Stimulated activated CD8-positive, alpha-beta memory T cell treated with anti-CD3 and anti-CD28 coated beads, Interleukin-7, amount 100 ng/mL, for 1 hour (primary cell): ENCODE measurements at places on chromosomes 3 and 15.

- DNase-seq: no peak
Observed at GRCh38 chr3:29077356-29077755, 203.5 kb upstream of the RBMS3 start.

GRCh38 chr3:190862209-190863118, at the start of gene GMNC:
Gene GMNC (minus strand): TSS chr3:190862694. CDS start chr3:190862615, 79 bp downstream.
- DNase-seq: no peak

- DNase-seq: no peak
Observed at GRCh38 chr3:175989161-175989560, 1130.0 kb downstream of the NAALADL2 start.

DNA sequence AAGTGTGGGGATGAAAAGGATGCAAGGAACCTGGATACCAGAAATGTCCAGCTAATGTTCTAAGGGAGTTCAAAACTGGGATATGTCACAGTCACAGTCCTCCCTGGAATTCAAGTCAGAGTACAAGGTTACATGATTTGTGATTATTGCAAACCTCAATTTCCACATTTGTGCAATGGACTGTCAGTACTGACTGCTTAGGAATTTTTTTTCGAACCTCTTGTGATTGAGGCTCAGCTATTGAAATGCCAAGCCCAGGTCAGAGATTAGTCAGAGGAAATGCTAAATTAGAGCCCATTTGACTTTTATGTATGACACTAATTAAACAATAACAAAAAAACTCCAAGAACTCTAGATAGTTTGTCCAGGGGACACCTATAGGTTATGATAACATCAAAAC, 210.2 kb downstream of the THSD4 start:
- DNase-seq: no peak

DNA sequence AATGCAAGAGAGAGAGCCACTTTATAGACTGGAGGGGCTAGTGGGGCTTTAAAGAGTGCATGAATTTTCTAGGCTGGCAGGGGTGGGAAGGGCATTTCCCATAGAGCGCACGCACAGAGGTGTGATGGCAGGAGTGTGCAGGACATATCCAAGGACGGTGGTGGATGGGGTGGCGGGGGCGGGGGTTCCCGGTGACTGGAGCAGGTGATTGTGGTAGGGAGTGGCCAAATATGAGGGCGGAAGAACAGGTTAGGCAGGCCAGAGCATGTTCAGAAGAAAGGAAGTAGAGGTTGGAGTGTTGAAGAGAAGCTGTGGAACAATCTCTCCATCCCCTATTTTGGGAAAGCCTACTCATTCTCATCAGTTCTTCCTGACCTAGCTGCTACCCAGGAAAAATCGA, 18.1 kb downstream of the FAM81A start:
- no peak for DNase-seq

- DNase-seq: no peak
Observed at GRCh38 chr3:13951184-13951583, 71.3 kb upstream of the WNT7A start.

DNA sequence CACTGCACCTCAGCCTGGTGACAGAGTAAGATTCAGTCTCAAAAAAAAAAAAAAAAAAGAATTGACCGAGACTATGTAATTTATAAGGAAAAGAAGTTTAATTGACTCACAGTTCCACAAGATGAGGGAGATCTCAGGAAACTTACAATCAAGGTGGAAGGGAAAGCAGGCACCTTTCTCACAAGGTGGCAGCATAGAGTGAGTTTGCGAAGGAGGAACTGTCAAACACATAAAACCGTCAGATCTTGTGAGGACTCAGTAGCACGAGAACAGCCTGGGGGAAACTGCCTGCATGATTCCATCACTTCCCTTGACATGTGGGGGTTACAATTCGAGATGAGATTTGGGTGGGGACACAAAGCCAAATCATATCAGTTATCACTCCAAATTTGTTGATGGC, 380.9 kb downstream of the EDEM1 start:
- DNase-seq: no peak

- no peak for DNase-seq
Observed at GRCh38 chr15:45704329-45705249, 69.8 kb downstream of the SQOR start.

DNA sequence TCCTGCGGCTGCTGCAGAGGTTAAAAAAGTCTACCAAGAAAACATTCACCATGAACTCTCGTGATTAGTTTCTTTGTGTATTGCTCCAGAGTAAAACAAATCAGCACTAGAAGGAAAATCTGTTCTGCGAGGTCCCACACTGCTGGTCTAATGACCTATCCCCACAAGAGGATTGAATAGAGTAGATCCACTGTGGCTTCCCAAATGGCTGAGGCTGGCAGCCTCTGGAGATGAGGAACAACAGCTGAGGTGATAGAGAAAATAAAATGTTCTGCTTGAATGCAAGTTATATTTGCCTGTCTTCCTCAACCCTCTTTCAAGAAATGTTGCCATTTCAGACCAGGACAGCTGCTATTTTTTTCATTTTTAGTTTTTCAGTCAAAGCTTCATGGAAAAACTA, 883.3 kb downstream of the CADM2 start:
- no peak for DNase-seq

DNA sequence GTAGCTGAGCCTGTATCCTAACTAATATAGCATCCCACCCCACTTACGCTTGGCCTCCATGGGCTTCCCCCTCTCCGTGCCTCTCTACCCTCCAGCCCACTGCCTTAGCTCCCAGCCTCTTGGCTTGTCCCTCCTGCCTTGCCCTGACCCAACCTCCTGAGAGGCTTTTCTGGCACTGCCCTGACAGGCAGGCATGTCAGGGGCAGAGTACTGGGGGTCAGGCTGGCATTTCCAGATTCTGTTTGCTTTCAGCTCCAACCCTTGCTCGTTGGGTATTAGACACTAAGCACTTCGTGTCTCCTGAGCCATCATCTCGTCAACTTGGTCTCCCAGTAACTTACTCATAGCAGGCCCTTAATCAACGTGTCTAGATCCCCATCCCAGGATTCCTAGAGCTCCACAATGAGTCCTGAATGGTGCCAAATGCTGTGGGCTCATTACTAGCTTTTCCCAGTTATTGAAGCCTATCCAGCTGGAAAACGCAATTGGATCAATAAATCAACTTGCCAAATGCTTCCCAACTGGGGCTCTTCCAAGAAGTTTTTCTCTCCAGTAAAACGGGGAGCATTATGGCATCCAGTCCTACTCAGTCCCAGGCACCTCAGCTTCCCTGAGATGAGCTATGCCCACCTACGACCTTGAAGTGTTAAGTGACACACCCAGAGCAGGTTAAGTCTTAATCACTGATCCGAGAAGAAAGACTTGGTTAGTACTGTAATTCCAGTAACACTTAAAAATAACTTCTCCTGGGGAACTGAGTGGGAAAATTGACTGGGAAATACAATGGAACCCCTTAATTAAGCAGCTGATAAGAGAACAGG, 78.5 kb upstream of the DLG1 start:
- DNase-seq: no peak

GRCh38 chr15:74504836-74505235, 36.2 kb upstream of the ARID3B start:
- DNase-seq: no peak

DNA sequence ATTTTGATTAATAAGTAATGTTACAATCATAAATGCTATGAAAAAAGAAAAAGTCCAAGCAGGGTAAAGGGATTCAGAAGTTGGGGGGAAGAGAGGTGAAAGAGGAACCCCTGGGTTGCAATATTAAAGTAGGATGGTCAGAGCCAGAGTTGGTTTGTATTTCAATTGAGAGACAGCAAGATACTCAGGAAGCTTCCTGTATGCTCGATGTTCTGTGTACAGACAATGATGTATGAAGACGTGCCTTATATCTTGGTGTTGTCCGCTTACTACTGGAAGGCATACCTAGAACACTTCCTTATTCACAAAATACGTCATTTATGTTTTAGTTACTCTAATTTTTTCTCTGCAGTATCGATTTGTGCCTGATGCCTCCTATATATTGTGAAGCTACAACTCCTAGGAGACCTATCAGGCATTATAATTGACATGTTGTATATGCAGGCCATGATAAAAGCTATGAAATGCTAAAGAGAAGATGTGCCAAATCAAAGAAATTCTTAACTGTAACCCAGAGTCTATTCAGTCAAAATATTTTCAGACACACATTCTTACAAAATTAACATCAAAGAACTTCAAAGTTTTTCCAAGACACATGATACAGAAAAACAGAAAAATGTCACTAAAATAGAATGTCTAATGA, 87.5 kb downstream of the TBL1XR1 start:
- no peak for DNase-seq

DNA sequence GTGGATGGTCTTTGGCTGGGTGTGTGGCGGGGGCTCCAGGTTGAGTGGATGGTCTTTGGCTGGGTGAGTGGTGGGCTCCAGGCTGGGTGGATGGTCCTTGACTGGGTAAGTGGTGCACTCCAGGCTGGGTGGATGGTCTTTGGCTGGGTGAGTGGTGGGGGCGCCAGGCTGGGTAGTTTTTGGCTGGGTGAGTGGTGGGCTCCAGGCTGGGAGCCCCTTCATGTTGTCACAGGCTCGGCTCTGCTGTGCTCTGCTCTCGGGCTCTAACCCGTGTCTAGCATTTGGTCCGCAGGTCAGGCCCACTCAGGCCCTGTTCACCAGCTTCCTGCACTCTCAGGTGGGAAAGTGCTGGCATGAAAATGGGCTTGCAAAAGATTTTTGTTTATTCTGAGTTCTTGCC, 25.1 kb downstream of the CD276 start:
- DNase-seq: no peak

DNA sequence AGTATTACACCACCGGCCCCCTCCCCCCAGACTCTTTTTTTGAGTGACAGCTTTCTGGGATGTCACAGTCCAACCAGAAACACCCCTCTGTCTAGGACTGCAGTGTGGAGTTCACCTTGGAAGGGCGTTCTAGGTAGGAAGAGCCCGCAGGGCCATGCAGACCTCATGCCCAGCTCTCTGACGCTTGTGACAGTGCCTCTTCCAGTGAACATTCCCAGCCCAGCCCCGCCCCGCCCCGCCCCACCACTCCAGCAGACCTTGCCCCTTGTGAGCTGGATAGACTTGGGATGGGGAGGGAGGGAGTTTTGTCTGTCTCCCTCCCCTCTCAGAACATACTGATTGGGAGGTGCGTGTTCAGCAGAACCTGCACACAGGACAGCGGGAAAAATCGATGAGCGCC, 63.6 kb downstream of the AAGAB start:
- no peak for DNase-seq

GRCh38 chr15:80999623-81000036, 1.1 kb upstream of the TLNRD1 start:
- no peak for DNase-seq

DNA sequence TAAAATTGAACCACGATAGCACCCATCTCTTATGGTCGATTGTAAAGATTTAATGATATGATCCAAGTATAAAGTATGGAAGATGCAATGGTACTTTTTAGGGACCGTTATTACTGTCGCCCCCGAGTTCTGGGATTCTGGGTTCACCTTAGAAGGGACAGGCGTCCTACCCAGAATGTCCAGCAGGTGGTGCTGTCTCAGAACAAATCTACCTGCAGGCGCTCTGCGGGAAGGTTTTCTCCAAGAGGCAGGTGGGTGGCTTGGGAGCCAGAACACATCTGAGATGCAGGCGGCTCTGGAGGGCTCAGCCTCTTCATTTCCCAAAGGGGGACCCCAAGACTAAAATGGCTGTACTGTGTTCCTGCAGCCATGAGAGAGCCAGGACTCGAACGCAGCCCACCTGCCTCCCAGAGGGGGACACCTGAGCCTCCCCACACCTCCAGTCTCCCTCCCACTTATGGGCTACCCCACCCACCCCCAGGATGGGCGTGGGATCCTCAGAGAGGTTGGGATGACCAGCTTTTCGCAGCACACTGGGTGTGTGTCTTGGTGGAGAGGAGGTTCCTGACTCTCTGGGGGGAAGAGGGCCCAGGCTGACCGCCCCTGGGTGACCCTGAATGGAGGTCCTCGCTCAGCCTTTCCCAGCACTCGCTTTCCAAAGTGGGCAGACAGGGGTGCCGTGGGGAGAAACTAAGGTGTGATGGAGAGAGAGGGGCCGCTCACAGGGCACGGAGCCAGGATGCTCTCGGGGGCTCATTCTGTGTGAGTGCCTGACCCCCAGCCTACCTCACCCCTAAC, 28.1 kb upstream of the CORO2B start:
- peak; percentile 75 for DNase-seq

- no peak for DNase-seq
Observed at GRCh38 chr3:14209581-14210289, 31.1 kb downstream of the LSM3 start.

GRCh38 chr3:194197981-194198695, 62.2 kb downstream of the HES1 start:
- DNase-seq: no peak

DNA sequence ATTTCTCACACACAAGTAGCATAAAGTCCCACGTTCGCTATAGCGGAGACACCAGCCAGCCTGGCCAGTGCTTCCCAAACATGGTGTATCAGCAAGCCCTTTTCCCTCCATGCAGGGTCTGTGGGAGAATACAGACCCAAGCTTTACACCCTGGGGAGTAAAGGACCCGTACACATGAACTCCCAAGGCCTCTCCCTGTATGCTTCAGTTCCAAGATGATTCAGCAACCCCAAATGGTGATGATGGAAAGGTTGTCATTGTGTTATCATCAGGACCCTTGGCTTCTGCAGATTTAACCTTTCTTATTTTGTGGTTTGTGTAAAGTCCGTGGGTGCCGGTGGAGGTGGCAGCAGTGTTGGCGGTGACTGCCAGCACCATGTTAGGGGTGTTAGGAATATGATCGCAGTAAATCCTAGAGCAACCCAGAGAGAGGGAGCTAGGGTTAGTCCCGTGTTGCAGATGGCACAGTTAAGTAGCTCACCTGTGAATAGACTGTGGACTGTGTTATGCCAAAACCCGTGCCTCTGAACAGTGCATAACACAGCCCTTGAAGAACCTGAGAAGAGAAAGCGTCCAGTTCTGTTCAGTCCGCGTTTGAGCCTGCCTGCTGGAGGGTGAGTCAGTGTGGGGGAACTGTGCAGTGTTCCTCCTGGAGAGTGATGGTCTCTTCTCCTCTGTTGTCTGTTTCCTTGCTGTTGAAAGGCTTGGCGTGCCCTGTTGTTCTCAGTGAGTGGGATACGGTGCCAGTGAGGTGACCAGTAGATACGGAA, 174.3 kb downstream of the APBA2 start:
- no peak for DNase-seq

DNA sequence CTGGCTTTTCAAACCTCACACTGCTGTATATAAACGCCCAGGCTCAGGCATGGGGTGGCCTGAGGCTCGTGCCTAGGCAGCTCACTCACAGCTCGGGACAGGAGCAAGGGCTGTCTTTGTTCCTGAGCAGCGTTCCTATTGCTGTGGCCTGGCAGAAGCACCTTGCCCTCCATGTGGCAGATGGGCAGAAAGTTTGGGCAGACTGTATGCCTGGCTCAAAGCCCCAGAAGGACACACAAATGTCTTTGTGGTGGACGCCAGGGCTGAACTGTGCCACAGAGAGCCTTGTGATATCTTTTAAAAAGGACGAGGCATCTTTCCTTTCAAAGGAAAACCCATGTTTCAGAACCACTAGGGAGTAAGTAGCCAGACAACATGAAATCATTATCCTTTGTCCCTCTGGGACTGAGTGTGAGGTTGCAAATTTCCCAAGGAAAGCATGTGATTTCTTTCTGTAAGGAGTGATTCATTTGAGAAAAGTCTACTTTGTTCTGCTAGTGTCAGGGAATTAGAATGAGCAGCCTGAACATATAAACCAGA, 29.3 kb upstream of the UBE2E1 start:
- DNase-seq: no peak
